Endothelial cell of coronary artery (primary cell): ENCODE measurements at places on chromosomes 5 and 9. TPM values are rescaled to one million over a fixed set of nuclear protein-coding genes. Genes with fewer than 3 reads are reported as not detected.

Gene NTRK2
- 0.09 and 0.18 TPM in 2 replicates for total RNA-seq

Gene ARHGEF37
- total RNA-seq: 9.4 and 11.2 TPM in 2 replicates

Gene FGF10
- not detected in 2 replicates for total RNA-seq

Gene NEUROG1
- not detected in 2 replicates for total RNA-seq

Gene NUTM2G
- total RNA-seq: not detected in 2 replicates

Gene F2RL1
- total RNA-seq: 19.3 and 64.2 TPM in 2 replicates

Gene INPP5E
- total RNA-seq: 4.9 and 6.5 TPM in 2 replicates

Gene ORM2
- total RNA-seq: not detected in 2 replicates
